ENCODE measurements at places on chromosomes 5 and 9.

- peak; percentile 99 for DNase-seq
These were observed 51.0 kb upstream of the LIFR start for GRCh38 chr5:38607396-38607795.

DNA sequence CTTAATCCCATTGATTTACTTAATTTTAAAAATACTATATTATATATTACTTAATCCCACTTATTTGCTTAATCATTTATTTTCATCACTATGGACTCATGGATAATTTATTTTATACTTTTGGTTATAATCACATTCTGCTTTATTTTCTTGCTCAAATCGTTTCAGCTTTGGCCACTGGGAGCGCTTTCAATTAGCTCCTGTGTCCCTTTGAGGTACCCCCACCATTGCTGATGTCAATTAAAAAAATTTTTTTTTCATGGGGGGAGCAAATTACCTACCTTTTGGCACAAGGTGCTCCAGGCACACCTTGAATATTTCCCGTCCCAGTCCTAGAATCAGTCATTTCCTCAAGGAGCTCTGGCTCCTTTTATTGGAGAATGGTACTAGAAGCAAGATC is 1.4 kb upstream of the TRIO start:
- no peak for DNase-seq

- no peak for DNase-seq
These were observed 24.5 kb downstream of the PSD2 start for GRCh38 chr5:139820130-139820529.

- DNase-seq = no peak
These were observed 23.2 kb downstream of the MTAP start for GRCh38 chr9:21825637-21826036.

GRCh38 chr9:4680750-4681149 is 1.4 kb downstream of the CDC37L1 start:
- peak; percentile 48 for DNase-seq

DNA sequence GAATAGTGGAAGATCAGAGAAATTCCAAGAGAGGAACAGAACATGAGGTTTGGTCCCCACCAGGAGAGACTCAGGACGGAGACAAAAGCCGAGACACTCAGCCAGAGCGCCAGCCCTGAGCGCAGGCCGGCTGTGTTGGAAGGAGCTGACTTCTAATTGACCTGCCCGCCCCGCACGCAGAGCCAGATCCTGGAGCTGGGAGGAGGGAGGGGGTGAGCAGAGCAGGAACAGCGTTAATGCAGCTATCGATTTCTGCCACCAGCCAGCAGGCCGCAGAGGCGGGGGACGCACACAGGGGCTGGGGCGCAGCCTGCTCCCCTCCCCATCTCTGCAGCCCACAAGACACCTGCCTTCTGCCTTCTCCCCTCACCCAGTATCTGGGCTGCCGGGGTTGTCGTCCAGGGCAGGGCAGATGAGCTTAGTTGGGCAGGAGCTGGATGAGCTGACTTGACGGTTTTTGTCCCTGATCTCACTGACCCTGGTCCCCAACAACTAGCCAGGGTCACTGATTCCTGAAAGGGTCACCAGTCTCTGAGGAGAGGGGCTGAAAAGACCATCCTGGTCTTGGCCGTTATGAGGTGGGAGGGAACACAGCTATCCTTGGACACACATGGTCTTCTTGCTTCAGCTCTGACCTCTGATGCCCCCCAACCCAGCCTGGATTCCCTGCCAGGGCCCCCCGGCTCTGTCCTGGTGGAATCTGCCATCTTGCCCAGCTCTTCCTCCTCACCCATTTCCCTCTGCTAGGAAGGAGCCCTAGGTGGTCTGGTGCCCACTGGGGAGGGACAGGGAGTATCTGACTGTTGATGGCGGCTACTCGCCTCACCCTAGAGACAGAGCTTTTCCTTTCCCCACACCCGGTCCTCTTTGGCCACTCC is 29.8 kb downstream of the CXXC5 start:
- no peak for DNase-seq

- DNase-seq = no peak
These were observed 246.6 kb upstream of the SMARCA2 start for GRCh38 chr9:1768561-1768960.

DNA sequence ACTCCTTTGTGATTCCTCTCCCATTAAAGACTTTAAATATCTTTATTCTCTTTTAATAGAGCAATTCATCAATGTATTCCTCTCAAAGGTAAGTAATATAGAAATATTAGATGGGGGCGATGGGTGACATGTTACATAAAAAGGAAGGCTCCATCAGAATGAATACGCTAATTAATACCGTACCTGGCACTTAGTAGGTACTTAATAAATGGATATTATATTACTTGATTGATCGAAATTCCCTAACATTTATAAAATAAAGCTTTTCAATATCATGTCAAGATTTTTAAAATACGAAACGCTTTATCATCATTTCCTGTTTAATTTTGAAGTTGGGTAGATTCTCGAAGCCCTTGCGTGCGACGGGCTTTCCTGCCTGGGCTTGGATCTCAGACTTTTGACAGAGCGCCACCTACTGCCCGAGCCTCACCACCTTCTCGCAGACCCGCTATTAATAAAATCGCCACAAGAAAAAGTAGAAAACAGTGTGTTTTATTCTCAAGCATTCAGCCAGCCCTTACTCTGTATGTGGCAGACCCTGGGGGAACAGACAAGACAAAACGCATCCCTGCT is 99.4 kb downstream of the C5orf15 start:
- peak; percentile 88 for DNase-seq

GRCh38 chr5:144060598-144060997 is 109.9 kb downstream of the YIPF5 start:
- no peak for DNase-seq

- peak; percentile 88 for DNase-seq
These were observed 77.1 kb downstream of the SUSD1 start for GRCh38 chr9:112097712-112098688.

GRCh38 chr5:132298298-132299212 is 4.4 kb downstream of the SLC22A4 start:
- peak; percentile 81 for DNase-seq

DNA sequence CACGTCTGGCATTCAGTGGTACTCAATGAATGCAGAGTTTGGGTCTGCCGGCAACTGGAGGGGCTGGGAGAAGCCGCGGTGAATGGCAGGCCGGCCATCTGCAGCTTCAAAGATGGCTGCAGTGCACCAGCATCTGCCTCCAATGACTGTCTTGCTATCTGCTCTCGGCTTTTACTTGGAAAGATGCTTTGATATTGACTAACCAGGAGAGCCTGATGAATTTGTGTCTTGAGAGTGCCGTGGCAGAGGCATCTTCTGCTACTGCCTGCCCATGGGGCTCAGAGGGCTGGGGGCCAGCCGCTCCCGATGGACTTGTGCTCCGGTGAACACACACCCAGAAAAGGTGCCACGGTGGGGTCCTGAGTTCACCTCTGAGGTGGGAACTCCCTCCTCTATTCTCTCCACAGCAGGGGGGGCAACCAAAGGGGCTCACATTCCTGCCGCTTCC is 164.5 kb downstream of the COL23A1 start:
- DNase-seq = no peak

DNA sequence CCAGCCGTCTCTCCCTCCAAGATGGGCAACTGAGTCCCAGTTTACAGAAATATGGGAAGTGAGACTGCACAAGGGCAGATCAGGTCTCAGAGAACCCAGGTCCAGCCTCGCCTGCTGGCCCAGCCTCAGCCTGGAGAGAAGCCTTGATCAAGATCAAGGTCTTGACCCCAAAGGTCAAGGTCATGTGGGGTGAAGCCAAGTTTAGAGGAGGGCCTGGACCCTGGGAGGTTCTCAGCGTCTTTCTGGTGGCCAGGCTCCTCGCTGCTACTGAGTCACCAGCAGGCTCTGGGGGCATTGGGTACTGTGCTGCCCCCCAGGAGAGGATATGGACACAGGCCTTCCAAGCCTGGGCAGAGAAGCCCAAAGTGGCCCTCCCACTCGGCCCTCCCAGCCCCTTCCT is 8.8 kb downstream of the IPPK start:
- DNase-seq = no peak

- DNase-seq = no peak
These were observed 35.9 kb downstream of the APTX start for GRCh38 chr9:32965566-32965965.

- DNase-seq = no peak
These were observed 12.8 kb upstream of the TNFAIP8 start for GRCh38 chr5:119343052-119343451.

DNA sequence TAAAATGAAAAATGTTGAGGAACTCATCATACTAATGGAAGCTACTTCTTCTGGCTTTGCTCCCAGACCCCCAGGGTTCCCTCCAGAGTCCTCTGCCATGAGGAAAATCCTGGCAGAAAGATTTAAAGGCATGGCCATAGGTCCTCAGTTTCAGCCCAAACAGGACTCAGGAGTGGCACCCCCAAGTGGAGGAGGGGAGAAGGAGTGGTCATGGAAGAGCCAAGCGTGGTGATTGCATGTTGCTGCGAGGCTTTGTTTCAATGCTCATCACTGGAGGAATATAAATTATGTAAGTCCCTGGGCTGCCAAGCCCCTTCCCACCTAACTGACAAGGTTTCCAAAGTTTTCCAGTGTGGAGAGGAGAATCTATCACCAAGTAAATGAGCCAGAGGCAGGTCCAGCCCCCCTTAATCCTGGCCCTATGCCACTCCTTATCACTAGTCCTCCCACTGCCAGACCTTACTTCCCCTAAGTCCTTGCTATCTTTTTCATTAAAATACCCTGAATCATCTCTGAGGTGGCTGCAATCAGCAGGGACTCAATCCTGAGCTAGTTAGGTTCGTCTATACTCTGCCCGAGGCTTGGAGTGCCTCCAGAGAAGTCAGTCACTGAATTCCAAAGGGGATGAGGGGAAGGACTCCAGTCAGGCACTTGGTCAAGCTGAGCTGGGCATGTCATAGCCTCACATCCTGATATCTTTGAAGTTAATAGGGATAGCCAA is 70.7 kb upstream of the TAF1L start:
- DNase-seq = no peak

DNA sequence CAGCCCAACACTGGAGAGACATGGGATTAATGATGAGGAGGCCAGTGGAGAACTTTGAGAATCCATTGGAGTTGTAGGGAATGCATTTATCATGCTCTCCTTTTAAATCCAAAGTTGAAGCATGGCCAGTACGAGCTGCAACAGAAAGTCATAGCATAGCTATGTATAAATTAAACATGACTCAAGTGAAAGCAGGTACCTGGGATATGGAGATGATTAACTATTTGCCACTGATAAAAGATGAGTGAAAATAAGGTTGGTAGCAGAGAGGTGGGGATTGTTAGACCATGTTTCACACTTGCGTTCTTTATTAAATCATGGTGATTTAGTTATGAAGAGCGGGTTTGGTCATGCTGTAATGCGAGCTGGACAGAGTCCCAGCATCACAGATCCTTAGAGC is 189.6 kb downstream of the ARHGEF28 start:
- DNase-seq = peak; percentile 44

- DNase-seq = no peak
These were observed 54.6 kb downstream of the TSSK1B start for GRCh38 chr5:113379936-113380806.

DNA sequence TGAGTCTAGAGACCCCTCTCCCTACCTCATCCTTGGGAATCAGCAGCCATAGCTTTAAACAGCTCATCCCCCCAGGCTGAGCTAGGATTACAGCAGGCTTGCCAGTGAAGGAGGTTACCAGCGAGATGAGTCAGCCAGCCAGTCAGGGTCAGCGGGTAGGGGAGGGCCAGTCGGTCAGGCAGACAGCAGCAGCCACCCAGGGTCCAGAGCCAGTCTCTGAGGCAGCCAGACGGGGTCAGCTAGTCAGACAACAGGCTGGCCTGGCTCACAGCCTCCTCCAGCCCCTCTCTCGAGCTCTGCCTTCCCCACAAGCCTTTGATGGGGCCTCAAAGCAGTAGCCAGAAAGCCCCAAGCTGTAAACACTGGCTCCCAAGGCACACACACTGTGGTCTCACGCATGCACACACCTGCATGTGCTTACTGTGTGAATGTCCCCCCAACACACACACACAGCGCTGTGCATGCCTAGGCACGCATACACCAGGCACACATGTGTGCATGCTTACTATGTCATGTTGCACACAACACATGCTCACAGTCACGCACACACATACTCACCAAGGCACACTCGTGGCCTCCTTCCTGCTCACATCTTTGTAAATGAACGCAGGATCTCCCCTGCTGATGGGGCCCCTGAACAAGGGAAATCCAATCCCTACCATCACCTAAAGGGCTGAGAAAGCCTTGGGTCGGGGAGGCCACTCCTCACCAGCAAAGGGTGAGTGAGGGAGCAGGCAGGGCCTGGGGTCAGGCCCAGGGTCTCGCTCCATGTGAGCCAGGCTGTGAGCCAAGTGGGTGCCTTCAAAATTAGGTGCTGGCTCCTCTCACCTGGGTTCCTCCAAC is 28.2 kb upstream of the CPLX2 start:
- DNase-seq = peak; percentile 83

DNA sequence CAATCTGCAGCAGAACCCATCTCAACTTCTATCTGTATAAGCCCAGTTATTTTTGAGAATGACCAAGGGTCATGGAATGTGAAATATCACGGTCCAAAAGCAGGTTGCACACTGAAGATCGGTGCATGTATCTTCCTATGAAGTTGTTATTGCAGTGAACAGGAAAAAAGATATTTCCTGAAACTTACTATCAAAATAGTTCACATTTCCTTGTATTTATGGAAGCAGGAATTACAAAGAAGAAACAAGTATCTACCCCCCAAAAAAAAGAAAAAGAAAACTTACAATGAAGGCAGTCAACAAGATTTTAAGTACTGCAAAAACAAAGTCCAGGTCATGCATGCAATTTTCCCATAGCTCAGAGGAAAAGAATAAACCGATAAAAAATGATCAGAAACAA is 70.0 kb downstream of the MPDZ start:
- DNase-seq = peak; percentile 40

GRCh38 chr9:106704056-106704615 is 158.8 kb upstream of the ZNF462 start:
- DNase-seq = peak; percentile 24

GRCh38 chr9:15371448-15371845 is 51.2 kb upstream of the SNAPC3 start:
- DNase-seq = no peak

GRCh38 chr9:38003230-38003629 is 65.8 kb downstream of the SHB start:
- DNase-seq = no peak

DNA sequence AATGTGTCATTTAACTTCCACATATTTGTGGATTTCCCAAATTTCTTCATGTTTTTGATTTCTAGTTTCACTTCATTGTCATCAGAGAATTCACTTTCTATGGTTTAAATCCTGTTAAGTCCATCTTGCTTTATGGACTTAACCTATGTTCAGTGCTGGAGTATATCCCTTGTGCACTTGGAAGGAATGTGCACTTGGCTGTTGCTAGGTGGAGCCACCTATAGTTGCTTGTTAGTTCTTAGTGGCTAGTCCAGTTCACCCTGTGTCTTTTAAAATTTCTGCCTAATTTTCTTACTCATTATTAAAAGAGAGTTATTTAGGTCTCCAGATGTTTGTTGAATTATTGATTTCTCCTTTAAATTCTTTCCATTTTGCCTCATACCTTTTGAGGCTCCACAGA is 1472.5 kb upstream of the CDH6 start:
- DNase-seq = no peak
